ENCODE measurements at places on chromosomes 1 and 21.

- no peak for DNase-seq
Observed at GRCh38 chr1:93964096-93964776, 55.0 kb upstream of the GCLM start.

- DNase-seq = no peak
Observed at GRCh38 chr1:182391028-182391361, 595 bp downstream of the GLUL start.

- no peak for DNase-seq
Observed at GRCh38 chr1:245310571-245311531, 156.1 kb downstream of the KIF26B start.

- peak; percentile 63 for DNase-seq
Observed at GRCh38 chr1:44030605-44031251, 534 bp downstream of the SLC6A9 start.

GRCh38 chr1:20223551-20224419, 37.5 kb upstream of the PLA2G2C start:
- no peak for DNase-seq

DNA sequence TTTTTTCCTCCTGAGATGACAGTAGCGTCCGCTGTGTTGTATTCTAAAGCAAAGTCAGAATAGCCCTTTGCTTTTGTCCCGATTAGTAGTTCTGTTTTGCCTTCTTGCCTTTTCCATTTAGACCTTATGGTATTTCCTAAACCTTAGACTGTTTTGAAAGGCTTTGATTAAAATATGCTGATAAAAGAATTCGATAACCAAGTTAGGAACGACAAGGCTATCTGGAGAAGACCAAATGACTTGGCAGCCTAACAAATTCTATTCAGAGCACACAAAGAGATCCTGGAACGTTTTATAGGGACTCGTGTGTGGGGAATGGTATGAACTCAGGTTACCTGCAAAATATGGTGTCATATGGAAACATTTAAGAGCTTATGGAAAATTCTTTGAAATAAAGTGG, 42.9 kb downstream of the NFIA start:
- DNase-seq = no peak

DNA sequence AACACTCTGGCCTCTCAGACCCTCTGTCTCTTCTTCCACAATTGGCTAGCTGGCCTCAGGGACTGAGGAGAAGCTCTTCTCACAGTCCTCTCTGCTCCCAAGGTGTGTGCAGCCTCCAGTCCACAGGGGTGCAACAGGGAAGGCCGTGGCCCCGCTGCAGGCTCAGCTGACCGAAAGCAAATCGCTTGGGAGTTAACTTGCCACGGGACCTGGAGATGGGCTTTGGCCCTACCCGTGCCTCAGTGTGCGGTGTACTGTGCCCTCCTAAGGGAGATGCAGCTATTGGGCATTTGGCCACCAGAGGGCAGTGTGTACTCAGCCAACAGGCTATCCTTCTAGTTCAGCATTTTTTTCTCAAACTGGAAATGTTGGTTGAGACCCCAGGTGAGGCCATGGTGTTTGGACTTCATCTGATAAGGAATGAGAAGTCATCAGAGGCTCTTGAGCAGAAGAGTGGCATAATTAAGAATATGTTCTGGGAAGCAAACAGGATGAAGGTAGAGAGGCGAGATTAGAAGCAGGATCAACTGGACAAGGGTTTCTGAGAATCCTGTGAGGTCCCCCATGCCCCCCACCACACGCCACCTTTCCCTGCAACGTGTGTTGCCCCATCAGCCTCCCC, 42.5 kb upstream of the TMEM125 start:
- peak; percentile 62 for DNase-seq

DNA sequence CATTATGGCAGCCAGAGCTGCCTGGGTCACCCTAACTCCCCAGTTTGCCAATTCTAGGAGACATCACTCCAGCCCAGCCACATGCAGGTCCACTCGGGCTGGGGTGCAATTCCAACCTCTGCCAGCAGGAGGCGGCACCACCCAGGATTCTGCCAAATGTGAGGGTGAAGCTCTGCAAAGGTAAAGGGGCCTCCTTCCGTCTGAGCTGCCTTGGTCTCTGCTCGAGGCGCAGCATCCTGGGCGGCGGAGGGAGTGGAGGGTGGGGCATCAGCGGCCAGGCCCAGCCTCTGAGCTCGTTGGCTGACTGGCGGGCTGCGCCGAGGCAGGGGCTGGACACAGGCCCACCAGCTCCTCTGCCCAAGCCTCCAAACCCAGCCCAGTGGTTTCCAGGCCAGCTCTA, 63.8 kb downstream of the ARHGEF16 start:
- DNase-seq = no peak

All from central memory CD4-positive, alpha-beta T cell (primary cell).